ENCODE measurements at places on chromosomes 6 and 20.

- no peak for DNase-seq
These were observed 147.1 kb upstream of the MARCKS start for GRCh38 chr6:113709936-113710509.

- DNase-seq, result no peak
These were observed 9.6 kb downstream of the TMEM239 start for GRCh38 chr20:2825761-2826160.

GRCh38 chr6:86789779-86790411, 147.4 kb upstream of the HTR1E start:
- no peak for DNase-seq

- no peak for DNase-seq
These were observed 13.7 kb downstream of the C20orf96 start for GRCh38 chr20:276620-277495.

Data from fibroblast of skin of right quadriceps (primary cell).